ENCODE measurements at places on chromosomes 2 and 18.

DNA sequence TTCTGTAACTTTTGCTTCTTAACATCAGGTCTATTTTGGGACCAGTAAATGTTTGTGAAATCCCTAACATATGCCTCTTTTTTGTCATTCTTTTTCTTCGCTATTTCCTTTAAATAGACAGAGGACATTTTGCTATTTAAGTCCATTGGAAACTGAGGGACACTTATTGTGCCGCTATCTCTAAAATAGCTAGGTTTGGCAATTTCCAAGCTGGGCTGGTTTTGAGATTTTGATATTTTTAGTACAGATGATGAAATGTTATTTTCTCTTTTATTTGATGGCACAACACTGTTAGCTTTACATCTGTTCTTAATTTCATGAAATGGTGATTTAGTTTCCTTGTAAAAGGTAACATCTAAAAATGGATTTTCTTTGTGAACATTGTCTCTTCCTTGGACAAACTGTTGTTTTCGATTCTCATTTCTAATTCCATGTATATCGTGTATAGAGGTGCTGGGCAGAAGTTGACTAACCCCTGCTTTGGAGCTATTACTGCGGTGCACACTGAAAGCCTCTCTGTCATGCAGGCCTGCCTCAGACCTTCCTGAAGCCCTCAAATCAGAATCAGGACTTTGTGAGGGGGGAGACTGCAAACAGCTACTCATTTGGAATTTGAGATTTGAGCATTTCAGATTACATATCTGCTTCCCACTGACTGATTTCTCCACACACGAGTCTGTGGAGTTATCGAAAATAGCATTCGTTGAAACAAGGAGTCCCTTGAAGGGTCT, 594 bp downstream of the RAD51AP2 start:
- no peak for DNase-seq

GRCh38 chr2:109701362-109701761, 87.2 kb downstream of the SOWAHC start:
- no peak for DNase-seq

DNA sequence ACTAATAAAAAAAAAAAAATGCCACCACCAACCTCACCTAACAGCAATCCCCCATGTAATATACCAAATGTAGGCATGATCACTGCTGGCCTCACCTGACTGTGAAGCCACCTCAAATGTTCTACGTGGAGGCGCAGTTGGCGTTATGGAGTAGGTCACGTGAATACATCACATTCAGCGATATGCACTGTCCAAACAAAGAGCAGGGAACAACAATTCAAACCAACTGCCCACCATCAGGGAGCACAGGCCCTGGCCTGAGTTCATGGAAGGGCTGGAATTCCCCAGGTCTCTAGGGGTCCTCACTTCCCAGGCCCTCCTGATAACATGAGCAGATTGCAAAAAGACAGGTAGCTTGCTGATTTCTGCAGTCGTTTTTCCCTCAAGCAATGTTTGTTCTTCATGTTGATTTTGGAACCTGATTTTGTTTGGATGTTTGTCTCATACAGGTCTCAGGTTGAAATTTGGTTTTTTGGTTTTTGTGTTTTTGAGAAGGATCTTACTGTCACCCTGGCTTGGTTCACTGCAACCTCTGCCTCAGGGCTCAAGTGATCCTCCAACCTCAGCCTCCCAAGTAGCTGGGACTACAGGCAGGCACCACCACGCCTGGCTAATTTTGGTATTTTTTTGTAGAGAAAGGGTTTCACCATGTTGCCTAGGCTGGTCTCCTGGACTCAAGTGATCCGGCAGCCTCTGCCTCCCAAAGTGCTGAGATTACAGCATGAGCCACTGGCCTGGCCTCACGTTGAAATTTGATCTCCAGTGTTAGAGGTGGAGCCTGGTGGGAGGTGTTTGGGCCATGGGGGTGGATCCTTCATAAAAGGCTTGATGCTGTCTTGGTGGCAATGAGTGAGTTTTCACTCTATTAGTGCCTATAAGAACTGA, 15.5 kb downstream of the TBC1D8 start:
- no peak for DNase-seq

DNA sequence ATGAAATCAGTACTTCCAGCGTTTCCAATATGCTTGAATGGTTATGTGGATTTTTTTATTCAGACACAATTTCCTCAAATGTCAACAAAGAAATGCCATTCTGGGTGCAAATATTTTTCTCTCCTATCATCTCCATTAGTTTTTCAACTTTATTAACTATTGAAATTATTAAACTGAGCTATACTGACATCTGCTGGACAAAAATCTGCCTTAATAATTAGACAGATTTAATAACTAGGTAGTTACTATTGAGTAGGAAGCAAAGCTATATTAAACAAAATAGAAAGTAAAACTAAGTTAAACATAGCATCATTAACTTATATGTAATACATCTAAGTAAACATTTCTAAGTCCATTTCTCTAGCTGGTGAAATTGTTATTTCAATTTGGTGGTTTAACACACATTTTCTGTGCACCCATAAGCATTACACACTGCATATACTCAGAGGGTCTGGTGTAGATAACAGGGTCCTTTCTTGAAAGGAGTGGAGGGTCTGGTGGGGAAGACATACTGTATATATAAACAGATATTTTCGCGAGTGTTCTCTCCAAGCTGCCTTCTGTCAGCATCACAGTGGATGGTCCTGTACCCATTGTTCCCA, 77.0 kb downstream of the LANCL1 start:
- no peak for DNase-seq

- no peak for DNase-seq
These were observed 14.1 kb upstream of the ARMC9 start for GRCh38 chr2:231184319-231184718.

DNA sequence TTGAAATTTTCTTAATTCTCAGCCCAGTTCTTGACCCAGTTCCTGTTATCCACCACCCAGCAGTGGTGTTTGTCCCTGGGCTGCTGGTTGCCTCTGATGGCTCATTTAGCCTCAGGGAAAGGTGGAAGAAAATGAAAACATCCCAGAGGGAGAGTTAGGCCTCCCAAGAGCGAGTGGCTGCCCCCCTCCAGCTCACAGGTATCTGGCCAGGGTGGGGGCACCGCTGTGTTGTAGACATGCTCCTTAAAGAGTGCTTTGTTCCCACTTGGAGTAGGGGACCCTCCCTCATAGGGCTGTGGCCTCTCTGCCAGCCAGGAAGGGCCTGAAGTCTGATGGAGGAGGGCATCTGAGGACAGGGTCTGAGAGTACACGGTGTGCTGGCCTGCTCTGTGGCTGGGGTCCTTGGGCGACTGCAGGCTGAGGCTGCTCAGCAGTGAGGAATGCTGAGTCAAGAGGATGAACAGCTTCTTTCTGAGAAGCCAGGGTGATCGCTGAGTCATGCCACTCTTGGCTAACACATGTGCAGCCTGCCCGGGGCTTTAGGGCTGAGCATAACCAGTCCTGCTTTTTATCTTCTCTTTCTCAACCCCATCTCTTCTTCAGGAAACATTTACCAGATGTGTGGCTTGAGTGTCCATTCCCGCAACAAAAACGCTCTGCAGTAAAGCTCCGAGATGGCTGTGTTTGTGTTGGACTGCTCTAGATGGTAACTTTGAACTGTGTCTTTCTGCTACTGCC, 72.3 kb downstream of the IL1R2 start:
- peak; percentile 25 for DNase-seq

- peak; percentile 75 for DNase-seq
These were observed 12.7 kb downstream of the RMC1 start for GRCh38 chr18:23515911-23516546.

DNA sequence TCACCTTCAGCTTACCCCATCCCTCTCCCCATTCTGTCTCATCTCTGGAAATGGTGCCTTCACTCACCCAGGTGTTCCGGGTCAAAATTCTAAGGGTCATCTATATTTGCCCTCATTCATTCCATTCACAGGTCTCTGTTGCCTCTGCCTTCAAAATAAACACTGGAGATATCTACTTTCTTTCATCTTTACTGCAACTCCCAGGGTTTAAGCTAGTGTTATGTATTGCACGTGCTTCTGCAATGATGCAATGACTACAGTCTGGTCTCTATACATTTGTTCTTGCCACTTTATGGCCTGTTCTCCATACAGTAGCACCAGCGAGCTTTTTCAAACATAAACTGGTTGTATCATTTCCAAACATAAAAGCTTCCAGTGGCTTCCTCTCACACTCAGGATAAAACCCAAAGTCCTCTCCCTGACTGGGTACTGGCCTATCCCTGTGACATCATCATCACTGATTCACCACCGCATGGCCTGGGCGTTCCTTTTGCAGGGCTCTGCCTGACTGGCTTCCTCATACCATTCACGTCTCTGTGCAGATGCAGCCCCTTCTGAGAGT, 14.3 kb downstream of the DSG2 start:
- no peak for DNase-seq

- peak; percentile 86 for DNase-seq
These were observed 52.7 kb upstream of the NPAS2 start for GRCh38 chr2:100767224-100767653.

DNA sequence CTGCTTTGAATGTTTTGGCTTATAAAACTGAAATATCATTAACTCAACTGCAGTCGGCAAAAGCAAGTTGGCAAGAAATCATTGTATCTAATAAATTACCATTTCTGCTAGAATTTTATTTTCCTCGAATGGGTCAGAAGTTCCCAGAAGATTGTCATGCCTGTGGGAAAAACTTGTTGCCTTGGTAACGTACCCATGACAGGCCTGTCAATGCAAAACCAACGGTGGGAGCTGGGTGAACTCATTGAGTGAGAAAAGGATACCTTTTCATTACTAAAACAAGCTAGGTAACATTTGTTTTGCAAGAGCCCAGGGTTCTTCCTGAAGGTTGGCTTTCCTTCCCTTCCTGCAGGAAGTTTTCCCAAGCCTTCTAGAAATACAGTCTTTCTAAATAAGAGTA, 9.5 kb downstream of the PLB1 start:
- no peak for DNase-seq

- no peak for DNase-seq
These were observed 208.7 kb downstream of the LOXHD1 start for GRCh38 chr18:46448347-46448746.

DNA sequence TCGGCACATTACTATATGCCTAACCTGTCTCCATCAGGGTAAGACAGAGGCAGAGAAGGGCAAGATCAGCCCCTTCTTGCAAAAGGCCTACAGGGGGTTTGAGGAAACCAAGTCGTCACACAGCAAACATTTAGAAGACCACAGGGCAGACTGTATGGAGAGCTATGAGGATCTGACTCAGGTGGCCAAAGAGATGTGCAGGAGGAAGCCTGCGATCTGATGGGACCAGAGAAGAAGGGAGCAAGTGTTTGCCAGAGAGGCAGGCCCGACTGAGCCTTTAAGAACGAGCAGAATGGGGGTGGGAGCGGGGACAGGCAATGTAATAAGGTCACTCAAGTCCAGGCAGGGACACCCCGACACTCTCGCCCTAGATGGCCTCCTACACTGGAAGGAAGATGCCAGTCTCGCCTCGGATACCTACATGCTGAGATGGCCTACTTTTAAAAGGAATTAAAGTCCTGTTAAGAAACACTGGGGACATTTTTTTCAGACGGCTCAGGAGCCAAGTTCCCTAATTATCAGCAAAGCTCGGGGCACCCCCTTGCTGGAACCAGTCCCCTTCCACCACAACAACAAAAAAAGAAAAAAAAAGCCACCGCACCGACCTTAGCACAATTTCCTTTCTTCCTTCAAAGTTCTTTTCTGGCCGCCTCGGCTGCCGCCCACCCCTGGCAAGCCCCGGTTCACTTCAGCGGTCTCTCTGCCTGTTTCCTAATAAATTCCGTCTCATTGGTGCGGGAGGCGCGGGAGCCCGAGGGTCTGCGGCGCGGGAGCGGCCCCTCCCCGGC, 1.5 kb downstream of the SFXN5 start:
- DNase-seq: no peak

DNA sequence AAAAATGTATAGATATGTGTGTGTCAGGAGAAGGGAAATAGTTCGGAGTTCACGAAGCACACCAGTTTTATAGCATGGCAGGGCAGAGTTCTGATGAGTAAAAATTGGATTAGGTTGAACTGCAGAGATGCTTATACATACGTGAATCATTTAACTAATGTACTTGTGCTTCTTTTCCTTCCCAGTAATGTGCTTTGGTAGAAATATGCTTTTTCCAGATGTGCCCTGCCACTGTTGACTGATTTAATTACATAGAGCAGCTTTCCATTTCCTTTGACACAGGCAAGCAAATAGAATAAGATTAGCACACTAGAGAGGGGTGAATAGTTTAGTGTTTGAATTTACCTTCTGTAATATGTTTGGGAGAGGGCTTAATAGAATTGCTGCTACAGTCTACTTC, 28.9 kb upstream of the ARMC9 start:
- DNase-seq: no peak

- DNase-seq: no peak
These were observed 445.5 kb upstream of the ID2 start for GRCh38 chr2:8236391-8236790.

DNA sequence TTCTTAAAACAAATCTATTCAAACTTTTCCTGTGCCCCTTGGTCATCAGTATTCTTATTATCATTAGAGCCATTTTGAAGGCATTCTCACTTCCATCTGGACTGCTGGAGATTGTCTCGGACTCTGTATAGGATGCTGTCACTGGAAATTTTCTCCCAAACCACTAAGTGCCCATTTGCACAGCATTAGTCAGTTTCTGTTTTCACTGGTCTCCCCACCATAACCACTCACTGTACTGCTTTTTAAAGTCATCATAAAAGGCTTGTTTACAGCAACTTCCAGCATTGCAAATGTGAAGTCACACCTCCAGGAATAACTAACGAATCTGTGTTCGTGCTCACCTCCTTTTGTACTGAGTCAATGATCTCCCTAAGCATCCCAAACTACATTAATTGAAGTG, 150.9 kb upstream of the SERTAD2 start:
- DNase-seq: no peak

DNA sequence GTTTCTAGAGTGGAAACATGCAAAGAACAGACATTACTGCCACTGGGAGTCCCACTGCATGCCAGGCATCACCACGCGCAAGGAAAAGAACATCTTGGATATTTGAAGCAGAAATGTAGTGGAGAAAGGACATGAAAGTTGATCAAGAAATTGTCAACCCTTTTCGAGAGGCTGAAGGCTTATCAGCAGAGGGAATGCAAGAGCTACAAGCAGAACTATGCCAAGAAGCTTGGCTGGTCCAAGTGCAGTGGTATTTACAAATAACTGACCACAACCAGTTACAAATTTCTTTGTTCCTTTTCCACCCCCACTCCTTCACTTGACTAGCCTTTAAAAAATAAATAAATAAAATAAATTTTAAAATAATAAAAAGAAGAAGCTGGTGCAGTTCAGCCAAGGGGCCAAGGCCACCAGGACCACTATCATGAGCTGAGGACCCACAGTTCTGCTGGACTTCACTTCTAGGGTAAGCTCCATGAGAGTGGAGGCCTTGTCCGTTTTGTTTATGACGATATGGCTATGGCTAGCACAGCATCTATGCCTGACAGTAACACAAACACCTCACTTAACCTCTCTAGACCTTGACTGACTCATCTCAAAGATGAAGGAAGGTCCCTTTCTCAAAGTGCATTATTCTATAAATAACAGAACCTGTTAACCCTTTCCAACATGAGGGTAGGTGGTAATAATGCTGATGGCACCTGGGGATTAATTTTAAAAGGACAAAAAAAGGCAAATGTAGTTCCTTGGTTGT, 20.9 kb downstream of the MARCHF4 start:
- DNase-seq: no peak

- DNase-seq: no peak
These were observed 35.9 kb downstream of the PTGR3 start for GRCh38 chr18:75173125-75173432.

- no peak for DNase-seq
These were observed 65.9 kb upstream of the HPCAL1 start for GRCh38 chr2:10236571-10237391.

- no peak for DNase-seq
These were observed 35.9 kb downstream of the C1QL2 start for GRCh38 chr2:119122663-119123062.
